ENCODE measurements at places on chromosomes 12 and 14.

GRCh38 chr12:58420503-58420902 is 479.1 kb downstream of the ATP23 start:
- peak; percentile 23 for DNase-seq

- no peak for DNase-seq
These were observed 36.7 kb downstream of the KIF21A start for GRCh38 chr12:39406262-39406661.

- no peak for DNase-seq
These were observed 4.6 kb upstream of the SLC22A17 start for GRCh38 chr14:23357261-23357660.

DNA sequence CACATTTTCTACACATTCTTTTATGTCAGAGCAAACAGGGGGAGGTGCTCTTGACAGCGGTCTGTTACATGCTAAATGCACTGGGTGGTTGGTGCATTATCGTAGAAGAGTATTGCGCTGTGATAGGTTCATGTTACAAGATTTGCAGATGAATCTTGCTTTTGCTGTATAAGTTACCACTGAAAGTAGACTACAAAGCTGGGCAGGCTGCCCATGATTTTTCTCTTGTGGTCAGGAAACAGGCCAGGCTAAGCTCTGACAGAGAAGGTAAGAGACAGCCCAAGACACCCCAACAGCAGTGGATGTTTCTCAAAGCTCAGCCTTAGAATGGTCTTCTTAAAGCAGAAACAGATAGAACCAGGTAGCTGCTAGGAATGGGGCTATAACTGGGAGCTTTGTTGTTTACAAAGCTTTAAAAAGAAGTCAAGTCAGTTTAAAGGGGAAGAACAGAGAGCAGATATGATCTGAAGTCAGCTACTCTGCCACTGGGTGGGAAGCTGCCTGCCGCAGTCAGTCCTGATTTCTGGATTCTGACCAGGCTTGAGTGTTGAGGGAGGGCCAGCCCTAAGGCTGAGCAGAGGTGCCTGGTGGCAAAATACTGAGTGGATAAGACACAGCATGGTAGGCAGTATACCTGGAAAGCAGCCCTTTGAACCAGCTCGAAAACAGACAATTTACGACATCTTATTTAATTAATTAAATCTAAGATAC is 9.4 kb downstream of the KCNA1 start:
- DNase-seq, result peak; percentile 76

DNA sequence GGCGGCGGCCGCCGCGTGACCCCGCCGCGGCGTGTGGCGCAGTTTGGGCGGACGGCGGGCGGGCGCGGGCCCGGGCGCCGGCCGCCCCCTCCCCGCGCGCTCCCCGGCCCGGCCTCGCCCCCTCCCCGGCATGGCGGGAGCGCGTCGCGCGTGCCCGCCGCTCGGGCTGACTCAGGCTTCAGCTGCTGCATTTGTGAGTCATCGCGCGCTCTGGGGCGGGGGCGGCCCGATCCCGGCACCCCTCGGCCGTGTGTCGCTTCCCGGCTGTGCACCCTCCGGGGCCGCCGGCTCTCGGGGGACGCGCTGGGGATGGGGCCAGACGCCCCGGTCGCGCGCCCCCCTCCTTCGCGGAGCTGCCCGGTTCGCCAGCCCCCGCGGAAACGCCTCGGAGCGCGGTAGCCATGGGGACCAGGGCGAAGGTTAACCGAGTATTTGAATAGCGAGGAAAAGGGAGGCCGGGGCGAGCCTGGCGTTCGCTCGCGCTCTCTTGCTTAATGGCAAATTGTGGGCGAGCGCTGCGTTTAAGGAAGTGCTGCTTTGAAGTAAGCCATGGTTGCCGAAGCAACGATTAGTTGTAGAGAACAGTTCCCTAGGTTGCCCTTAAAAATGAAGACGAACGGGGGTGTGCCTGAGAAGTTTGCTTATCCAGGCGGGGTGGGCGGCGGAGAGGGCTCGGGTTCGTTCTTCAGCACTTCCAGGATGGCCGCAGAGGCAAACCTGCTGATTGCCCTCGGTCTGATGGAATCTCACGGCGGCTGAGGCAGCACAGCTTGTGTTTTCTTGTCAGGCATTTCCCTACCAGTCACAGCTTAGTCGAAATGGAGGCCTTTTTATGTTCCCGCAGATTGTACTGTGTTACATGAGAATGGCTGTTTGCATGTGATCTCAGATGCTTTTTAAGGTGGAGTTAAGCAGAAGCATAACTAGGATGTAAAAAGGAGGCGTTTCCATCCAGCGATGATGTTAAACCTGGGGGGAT is 896 bp downstream of the EIF5 start:
- no peak for DNase-seq

GRCh38 chr12:53180931-53181645 is 363 bp upstream of the CSAD start:
- DNase-seq, result no peak

DNA sequence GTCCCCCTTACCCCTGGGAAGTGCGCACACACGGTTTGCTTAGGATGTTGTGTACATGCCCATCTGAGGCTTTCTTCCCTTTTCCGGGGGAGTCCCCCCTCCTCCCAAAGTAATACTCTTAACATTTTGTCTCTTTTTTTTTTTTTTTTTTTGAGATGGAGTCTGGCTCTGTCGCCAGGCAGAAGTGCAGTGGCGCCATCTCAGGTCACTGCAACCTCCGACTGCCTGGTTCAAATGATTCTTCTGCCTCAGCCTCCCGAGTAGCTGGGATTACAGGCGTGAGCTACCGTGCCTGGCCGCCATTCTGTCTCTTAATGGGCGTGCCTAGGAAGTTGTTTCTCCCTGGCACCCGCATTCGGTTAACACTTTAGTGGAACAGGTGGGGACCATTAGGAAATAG is 4.5 kb upstream of the GMFB start:
- DNase-seq, result peak; percentile 50

DNA sequence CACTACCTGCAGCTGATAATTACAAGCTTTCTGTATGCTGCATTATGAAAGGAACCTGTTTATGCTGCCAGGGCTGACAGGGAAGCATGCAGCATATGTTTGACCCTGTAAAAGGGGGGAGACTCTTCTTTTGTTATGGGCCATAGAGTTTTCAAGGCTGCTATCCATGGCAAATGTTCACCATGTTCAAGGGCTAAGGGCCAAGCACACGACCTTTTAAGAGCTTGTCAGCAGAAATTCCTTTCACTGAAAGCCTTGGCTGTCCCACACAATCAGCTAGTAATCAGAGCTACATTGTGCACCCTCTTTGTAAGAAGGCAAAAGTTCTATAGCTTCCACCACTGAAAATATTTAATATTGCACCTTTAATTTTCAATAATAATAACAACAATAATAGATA is 74.2 kb upstream of the MBIP start:
- no peak for DNase-seq

GRCh38 chr14:93857500-93858283 is 69.4 kb upstream of the PRIMA1 start:
- DNase-seq, result no peak
